ENCODE measurements at places on chromosomes 7 and 10. TPM values are rescaled to one million over a fixed set of nuclear protein-coding genes. Genes with fewer than 3 reads are reported as not detected.

- no peak for DNase-seq
These were observed 173.8 kb upstream of the GHITM start for GRCh38 chr10:83965473-83965872.

DNA sequence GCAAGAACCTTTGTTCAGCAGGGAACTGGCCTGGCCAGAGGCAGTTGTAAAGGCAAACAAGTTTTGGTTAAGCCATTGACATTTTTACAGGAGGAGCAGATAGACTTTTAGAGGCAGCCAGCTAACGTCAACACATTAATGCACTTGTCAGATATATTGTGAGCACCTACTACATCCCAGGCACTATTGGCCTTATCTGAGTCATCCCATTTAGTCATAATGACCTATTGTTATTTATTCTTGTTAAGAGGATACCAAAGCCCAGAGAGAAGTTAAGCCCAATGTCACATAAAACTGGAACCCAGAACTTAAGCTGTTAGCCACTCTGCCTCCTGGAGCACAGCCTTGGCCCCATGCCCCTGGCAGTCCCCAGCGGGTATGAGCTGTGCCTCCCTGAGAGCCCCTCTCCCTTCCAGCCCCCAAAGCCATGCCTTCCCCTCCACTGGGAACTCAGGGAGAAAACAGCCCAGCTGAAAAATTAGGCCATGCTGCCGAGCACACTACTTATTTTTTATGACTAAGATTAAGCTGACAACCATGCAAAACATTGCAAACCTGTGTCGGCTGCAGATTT is 32.7 kb upstream of the TRIM8 start:
- no peak for DNase-seq

Gene AKR1B1
- total RNA-seq, result 71.1 TPM

Gene CARD11
- total RNA-seq, result 69.2 TPM

GRCh38 chr7:99949645-99950228 is 20.3 kb upstream of the GJC3 start:
- no peak for DNase-seq

Gene ZCWPW1
- 6.9 TPM for total RNA-seq

Gene MRC1
- 151 TPM for total RNA-seq

DNA sequence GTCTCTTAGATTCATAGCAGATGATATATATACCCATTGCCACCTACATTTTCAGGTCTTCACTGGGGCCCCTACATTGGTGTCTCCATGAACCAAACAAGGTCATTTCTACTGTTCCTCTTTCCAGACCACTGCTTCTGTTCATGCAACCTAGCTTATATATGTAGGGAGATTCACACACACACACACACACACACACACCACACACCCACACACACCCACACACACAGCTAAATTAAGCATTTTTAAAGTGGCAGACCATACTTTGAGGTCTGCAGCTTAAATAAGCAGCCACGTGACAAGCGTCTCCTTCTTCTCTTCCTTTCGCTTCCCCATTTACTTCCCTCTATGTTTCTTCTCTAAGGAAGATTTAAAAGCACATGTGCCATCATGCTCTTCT is 70.0 kb upstream of the CC2D2B start:
- DNase-seq, result no peak

GRCh38 chr7:145850636-145851035 is 266.0 kb upstream of the CNTNAP2 start:
- no peak for DNase-seq

- no peak for DNase-seq
These were observed 807.5 kb upstream of the SORCS1 start for GRCh38 chr10:107971973-107972372.

GRCh38 chr7:18419456-18419855 is 76.1 kb upstream of the HDAC9 start:
- DNase-seq, result no peak

DNA sequence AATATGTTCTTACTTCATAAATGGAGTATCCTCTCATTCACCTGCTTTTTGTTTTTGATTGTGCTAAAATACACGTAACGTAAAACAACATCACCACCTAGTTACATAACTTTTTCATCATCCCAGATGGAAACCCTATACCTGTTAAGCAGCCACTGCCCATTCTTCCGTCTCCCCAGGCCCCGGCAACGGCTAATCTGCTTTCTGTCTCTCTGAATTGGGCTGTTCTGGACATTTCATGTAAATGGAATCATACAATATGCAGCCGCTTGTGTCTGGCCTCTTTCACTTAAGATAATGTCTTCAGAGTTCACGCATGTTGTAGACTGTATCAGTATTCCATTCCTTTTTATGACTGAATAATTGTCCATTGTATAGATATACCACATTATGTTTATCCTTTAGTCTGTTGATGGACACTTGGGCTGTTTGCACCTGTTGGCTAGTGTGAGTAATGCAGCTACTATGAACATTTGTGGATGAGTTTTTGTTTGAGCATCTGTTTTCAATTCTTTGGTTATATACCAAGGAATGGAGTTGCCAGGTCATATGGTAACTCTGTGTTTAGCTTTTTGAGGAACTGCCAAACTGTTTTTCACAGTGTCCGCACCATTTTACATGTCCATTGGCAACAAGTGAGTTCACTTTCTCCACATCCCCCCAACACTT is 14.1 kb upstream of the SUN1 start:
- DNase-seq, result peak; percentile 54

Gene TFR2
- total RNA-seq, result 2.8 TPM

DNA sequence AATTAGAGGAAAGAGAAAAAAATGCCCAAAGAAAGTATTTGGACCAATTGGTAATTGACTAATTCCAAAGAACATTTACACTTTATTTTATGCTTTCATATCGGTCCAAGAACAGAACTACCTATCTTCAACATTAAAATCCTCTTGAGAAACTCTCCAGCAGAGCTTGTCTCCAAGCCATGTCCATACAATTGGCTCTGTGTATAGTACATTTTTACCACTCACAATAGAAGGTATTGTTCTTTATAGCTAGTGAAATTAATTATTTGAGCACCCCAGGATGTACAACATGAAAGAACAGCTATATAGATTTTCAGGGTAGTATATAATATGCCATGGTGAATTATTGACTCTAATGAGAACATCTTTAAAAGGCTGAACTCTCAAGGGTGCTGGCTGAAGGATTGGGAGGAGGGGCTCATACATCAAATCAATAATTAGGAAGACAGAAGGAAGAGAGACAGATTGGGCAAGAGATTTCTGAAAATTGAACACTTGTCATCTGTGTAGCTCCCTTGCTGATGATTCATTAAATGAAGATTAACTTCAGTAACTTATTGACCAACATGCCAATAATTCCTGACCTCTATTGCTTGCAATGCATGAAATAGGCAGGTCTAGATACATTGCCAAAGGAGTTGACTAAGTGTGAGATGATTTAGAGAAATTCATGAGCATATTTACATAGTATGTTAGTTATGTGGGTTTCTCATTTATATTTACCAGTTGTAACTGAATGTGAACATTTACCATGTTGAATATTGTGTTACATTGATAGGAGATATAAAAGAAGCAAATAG is 249.7 kb downstream of the MTERF1 start:
- DNase-seq, result no peak

Gene BTBD16
- not detected for total RNA-seq

GRCh38 chr7:1027242-1028043 is 16.9 kb upstream of the GPR146 start:
- DNase-seq, result peak; percentile 86

DNA sequence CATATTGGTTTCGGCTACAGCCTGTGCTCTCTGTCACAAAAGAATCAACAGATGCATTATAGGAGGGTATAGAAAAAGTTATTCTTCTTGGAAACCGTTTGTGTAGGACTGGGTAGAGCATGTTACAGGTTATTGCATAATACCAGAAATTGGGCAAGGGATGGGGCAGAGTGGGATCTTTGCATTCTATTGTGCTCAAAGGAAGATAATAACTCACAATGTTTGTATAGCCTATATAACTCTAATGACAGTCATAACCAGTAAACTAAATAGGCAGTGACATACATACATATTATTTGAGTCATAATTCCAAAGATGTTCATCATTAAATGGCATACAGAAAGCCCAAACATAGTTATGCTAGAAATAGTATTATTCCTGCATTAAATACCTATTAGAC is 179.7 kb downstream of the XPNPEP1 start:
- no peak for DNase-seq

DNA sequence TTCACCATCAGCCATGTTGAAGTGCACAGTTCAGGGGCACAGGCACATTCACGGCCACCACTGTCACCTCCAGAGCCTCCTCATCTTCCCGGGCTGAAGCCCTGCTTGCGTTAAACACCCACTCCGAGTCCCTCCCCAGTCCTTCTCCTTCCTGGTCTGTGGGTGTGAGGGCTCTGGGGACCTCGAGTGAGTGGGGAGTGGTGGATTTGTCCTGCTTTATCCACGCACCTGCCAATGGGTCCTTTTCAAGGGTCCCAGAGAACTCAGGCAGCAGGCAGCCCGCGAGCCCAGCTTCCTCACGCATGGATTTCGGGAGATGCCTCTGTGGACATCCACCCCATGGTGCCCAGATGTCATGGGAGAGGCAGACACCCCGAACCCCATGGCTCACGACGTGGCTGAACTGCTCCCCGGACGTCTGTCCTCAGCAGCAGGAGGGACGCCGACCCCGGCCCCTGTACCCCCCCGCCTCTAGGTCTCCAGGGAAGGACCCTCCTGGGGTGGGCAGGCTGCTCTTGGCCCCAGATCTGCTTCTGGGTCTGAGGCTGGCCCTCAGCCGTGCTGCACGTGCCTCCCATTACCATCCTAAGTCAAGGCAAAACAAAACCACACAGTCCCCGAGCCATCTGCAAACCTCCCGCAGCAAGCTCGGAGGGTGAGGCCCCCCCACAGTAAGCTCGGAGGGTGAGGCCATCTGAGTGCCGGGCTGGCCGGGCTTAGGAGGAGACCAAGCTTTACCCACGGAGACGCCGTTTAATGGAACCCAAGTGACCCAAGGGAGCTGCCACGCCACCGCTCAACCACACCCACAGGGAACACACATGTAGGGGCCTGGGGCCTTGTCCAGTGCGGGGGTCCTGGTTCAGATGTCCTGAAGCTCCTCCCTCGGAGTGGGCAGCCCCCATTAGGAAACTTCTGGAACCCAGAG is 9.0 kb downstream of the CYP2W1 start:
- no peak for DNase-seq

- DNase-seq, result no peak
These were observed 33.0 kb downstream of the PLEKHA1 start for GRCh38 chr10:122407375-122408125.

Gene LMBR1
- 73.8 TPM for total RNA-seq

DNA sequence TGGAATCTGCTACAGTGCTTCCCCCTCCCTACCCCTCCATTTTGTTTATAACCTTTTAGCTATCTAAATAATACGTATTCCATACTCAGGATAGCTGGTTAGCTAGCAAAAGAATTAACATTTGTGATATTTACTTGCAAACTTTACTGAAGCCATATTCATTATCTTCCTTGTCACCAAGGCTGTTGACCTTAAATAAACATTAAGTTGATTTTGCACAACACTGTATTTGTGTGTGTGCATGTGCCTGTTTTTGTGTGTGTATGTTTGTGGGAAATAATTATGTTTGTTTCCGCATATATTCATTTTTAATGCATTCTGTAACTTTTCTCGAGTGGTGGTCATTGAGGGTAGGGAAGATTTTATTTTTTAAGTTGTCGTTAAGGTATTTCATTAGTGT is 15.9 kb downstream of the TMEM60 start:
- DNase-seq, result no peak

Gene CNPY1
- total RNA-seq, result not detected

Gene CRHR2
- total RNA-seq, result not detected

GRCh38 chr10:105075031-105075430 is 433.9 kb downstream of the SORCS3 start:
- DNase-seq, result no peak

GRCh38 chr10:77643795-77644468 is 6.3 kb upstream of the KCNMA1 start:
- no peak for DNase-seq

DNA sequence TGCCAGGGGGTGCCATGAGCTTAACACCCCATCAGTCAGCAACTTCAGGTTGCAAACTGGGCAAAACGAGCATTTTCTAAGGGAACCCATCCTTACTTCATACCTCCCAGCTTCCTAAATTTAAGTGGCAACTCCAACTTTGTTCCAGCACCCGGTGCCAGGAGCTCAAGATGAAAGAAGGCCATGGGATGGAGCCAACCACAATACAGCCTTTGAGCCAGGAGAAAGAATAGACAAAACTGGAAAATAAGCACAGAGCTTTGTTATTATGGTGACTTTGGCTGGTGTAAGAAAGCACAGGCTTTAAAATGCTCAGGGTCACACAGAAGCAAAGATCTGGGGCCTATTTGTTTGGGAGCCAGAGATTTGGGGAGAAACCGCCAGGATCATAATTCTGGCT is 388.7 kb upstream of the MGMT start:
- no peak for DNase-seq

Gene SPDYE6
- total RNA-seq, result not detected

Gene KMT2C
- 147 TPM for total RNA-seq

DNA sequence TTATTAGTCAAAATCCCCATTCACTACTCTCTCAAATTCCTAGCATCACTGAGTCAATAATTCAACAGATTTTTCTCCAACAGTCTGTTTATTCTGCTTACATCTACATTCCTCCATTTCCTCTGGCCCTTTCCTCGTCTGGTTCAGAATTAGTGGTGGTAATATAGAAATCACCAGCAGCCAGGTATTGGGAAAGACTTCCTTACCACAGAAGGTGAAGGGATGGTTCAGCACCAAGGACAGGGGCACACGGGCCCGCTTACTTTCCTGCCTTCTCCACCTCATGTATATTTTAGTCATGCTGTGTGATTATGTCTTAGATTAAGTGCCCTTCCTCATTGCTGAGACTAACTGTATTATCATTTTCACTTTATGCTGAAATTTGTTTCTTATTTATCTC is 70.4 kb upstream of the APBB1IP start:
- DNase-seq, result no peak

DNA sequence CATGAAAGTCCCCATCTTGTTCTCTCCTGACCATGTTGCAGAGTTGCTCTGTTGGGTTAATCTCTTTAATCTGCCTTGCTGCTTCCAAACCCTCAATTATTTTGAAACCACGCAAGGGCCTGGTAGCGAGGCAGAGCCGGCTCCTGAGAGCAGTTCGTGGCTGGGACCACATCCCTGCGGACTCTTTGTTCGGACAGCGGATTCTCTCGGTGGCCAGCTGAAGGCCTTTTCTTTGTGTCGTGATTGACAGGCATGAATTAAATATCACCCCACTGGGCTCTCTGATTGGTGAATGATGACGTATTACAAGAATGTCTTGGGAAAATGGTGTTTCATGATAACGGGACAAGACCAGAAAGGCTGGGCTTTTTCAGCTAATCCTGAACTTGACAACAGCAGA is 66.9 kb upstream of the ARHGAP21 start:
- DNase-seq, result no peak

Gene ZNF25
- total RNA-seq, result 14.1 TPM

Gene HOXA6
- total RNA-seq, result 1.5 TPM

Gene CCDC172
- total RNA-seq, result not detected

DNA sequence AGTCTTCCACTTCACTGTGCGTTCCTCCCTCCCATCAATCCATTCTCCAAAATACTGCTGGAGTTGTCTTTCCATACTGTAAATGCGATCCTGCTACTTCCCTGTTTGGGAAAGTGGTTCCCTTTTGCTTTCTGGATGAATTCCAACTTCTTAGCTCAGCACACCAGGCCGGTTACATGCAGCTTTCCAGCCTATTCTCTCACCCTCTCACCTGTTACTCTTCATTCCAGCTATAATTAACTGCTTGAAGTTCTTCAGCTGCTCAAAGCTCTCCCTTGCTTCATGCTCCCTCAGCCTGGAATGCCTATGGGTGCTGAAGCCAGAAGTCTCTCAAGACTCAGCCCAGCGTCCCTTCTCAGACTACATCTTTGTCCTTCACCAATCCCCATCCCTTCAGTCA is 6.0 kb upstream of the ZNRF2 start:
- DNase-seq, result no peak

Measured in spleen (tissue), 13 donors.